MG63 (cell line): ENCODE measurements at places on chromosomes 7 and 10. TPM values are rescaled to one million over a fixed set of nuclear protein-coding genes. Genes with fewer than 3 reads are reported as not detected.

The TMEM236 gene
- not detected in 2 replicates for total RNA-seq

GRCh38 chr10:119273413-119273812 is 66.0 kb downstream of the GRK5 start:
- no peak for DNase-seq

The PILRA gene
- not detected in 2 replicates for total RNA-seq

DNA sequence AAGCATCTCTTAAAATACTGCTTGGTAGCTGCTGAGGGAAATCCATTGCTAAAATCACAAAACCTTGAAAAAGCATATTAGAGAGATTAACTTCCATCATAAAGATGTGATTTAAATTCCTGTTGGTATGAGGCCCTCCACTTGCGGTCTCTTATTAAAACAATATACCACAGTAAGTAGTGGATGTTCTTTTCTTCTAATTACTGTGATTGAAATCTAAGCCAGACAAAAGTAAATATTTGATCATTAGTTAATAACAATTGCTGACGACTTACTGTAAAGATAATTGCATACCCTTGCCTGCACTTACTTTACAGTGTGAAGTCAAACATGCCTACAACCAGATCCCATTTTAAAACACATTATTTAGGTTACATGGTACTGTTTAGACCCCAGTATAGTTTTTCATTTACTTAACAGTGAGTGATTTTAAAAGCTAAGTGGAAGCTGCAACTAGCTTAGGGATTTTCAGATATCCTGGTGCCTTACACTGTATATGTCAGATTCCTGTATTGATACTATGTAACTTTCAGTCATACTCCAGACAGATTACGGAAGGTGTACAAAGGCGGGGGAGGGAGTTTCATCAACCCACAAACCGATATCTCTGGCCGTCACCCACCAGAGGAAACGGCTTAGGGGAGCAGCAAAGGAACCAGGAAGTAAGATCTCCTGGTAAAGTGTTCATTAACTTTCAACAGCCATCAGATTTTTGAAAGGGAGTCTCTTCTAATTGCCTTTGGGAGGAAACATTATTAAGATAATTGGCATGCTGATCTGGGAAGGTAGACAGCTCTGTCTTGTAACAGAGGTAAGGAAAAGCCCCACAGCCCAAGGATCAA is 986 bp downstream of the NRP1 start:
- DNase-seq, result no peak

The TFR2 gene
- 0.33 TPM in 1 of 2 replicates, not detected in the other for total RNA-seq

GRCh38 chr10:64385355-64385754 is 864.2 kb downstream of the REEP3 start:
- DNase-seq, result no peak

DNA sequence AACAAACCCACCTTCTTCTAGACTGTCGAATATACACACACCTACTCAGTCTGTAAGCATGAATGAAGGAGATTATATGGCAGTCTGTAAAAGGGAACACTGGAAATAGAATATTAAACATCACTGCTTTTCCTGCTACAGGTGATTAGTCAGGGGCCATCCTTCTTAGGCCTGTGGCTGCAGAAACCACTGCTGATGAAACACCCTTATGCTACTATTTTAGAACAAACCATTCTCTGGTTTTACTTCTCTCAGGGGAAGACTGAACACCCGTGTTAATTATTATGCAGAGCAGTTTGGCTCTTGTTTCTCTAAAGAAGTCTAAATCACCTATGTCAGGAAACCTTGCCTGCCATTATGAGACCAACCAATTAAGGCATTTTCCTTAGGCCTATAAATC is 351.1 kb upstream of the KLF6 start:
- no peak for DNase-seq

The OR2A1 gene
- total RNA-seq, result not detected in 2 replicates

The PRTFDC1 gene
- 0.20 and 0.49 TPM in 2 replicates for total RNA-seq

DNA sequence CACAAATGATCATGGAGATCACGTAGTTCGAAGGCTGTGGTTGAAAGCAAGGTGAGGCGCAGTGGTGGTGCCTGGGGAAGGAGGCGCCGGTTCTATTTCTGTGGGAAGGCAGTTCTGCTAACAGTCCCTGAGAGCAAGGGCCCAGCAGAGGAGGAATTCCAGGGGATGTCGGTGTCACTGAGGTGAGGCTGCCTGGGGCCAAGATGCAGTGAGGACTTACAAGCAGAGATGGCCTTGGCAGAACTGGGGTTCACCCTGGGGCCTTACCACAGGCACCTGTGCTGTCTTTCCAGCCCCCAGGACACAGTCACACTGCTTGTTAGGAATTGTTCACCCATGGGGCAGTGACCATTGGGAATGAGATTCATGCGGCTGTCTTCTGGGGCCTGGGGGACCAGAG is 26.7 kb downstream of the GBX1 start:
- no peak for DNase-seq

The FKBP6 gene
- not detected in 2 replicates for total RNA-seq

The NRG3 gene
- total RNA-seq, result not detected in 2 replicates

The SLC25A28 gene
- 20.0 and 35.3 TPM in 2 replicates for total RNA-seq

The AKR1C4 gene
- total RNA-seq, result not detected in 2 replicates

The SPDYE5 gene
- total RNA-seq, result not detected in 2 replicates

The HERPUD2 gene
- 12.0 and 16.2 TPM in 2 replicates for total RNA-seq

DNA sequence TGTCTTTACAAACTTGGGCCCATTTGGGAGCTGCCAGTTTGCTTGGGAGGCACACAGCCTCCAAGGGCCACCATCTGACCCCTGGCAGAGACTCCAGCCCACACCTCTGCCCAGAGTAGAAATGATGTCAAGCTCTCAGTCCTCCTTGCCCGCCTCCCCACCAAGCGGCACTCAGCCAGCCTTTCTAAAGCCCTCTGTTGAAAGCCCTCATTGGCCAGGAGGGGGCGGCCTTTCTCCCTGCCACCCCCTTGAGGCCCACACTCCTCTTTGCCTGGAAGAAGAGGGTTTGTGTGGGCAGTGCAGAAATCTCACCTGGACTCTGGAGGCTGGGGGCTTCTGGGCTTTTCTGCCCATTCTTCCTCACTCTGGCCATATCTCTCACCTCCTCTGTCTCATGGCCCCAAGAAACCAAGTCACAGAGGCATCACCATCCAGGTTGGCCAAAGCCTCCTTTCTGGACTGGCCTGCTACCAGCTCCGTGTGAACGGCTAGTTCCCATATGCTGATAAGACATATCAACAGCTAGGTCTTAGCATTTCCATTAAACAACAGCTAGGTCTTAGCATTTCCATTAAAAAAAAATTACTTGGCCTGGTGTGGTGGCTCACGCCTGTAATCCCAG is 36.1 kb downstream of the UBTD1 start:
- DNase-seq, result peak; percentile 40

The SP8 gene
- total RNA-seq, result 1.5 and 6.5 TPM in 2 replicates
